GF-D8 (cell line): ENCODE measurements at places on chromosomes 6 and 20.

DNA sequence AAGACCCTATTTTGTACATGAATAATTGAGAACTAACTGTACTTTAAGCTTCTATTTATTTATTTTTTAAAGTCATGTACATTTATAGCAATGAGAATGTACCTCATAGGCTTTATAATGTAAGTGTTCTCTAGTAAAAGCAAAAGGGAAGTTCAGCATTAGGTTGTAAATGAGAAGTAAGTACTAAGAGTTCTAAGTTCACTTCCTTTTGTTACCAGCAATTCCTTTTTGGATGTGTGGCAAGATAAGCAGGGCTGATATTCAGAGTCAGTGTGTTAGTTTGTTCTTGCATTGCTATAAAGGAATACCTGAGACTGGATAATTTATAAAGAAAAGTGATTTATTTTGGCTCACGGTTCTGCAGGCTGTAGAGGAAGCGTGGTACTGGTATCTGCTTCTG, 54.0 kb upstream of the CCN2 start:
- peak; percentile 18 for DNase-seq

- no peak for DNase-seq
Observed at GRCh38 chr6:79648328-79648727, 17.2 kb downstream of the SH3BGRL2 start.

DNA sequence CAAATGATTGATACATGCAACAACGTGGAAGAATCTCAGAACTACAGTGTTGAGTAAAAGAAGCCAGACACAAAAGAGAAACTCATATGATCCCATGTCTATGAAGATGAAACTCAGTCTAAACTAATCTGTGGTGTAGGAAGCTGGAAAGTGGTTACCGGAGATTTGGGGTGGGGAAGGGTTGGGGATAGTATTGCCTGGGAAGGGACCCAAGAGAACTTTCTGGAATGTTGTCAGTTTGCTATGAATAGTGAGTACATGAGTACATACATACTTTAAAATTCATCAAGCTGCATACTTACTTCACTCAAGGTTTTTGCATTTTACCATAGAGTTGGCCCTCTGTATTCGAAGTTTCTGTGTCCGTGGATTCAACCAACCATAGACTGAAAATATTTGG, 106.0 kb downstream of the SAMD5 start:
- no peak for DNase-seq

- no peak for DNase-seq
Observed at GRCh38 chr20:61524951-61525666, 273.0 kb downstream of the CDH4 start.

DNA sequence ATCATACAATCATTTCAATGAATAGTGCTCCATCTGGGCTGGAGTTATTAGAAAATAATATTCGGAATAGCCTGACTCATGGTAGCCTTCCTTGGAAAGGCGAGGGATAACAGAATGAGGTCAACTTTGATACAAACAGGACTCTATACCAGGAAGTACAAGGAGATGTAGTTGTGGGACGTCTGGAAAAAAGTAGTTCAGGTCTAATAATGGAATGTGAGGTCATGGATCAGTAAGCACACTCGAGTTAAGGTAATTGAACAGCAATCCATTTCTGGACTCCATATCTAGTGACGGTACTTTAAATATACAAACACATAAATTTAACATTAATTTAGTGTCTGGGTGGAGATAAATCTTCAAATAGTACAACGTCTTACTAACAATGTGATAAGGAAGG, 1204.0 kb upstream of the ADGRB3 start:
- no peak for DNase-seq

- no peak for DNase-seq
Observed at GRCh38 chr6:1726341-1726768, 116.6 kb downstream of the FOXC1 start.

DNA sequence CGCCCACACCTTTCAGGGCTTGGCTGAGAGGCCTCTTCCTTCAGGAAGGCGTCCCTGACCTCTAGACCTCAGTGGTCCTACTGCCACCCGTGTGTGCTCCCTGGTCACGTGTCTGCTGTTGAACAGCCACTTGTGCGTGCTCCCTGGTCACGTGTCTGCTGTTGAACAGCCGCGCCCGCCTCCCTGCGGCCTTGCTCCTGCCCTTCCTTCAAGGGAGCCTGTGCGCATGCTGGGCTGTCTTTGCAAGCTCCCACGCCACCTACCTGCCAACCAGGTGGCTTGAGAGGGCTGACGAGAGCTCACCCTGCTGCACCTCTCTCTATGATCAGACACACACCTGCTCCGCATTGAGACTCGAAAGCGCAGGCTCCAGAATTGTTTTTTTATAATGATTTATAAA, 179.3 kb downstream of the BMP7 start:
- DNase-seq: no peak

GRCh38 chr6:43125119-43125518, 46.0 kb upstream of the SRF start:
- no peak for DNase-seq

- no peak for DNase-seq
Observed at GRCh38 chr20:34904202-34904621, 27.8 kb downstream of the ACSS2 start.

- DNase-seq: no peak
Observed at GRCh38 chr6:140445474-140446004, 1071.1 kb upstream of the CITED2 start.

DNA sequence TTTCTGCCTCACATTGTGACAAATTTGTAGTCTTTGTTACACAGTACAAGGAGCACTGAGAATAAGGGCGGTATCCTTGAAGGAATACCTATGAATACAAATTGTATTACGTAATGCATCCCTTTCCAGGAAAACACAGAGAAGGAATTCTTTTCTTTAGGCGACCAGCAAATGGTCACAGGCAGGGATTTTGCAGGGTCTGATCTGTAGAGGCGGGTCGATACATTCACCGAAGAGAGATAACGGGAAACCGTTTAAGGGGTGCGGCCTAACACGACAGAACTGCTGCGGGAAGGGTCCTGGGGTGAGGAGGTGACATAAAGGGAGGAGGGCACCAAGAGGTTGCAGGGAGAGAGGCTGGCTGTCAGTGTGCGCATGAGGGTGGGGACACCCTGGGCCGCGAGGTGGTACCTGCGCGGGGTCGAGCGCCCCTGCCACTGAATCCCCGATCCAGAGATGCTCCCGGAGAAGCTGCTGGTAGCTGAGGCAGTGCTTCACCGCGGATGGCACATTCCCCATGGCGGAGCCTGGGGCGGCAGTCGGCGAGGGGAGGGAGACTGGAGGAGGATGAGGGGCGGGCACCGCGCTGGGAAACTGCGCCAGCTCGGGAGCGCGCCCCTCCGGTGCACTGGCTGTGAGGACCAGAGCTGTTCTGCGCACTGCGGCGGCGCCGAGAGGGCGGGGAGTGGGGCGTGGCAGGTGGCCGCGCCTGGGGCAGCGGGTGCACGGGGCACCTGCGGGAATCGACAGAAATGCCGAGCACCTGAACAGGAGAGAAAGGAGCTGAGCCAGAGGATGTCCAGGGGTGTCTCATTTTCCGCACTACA, at the start of gene HMGCLL1:
Gene HMGCLL1, minus strand, starts transcription at position 656 of the 827 bp plus-strand sequence. Its CDS starts 137 bp downstream, at position 519.
- no peak for DNase-seq

DNA sequence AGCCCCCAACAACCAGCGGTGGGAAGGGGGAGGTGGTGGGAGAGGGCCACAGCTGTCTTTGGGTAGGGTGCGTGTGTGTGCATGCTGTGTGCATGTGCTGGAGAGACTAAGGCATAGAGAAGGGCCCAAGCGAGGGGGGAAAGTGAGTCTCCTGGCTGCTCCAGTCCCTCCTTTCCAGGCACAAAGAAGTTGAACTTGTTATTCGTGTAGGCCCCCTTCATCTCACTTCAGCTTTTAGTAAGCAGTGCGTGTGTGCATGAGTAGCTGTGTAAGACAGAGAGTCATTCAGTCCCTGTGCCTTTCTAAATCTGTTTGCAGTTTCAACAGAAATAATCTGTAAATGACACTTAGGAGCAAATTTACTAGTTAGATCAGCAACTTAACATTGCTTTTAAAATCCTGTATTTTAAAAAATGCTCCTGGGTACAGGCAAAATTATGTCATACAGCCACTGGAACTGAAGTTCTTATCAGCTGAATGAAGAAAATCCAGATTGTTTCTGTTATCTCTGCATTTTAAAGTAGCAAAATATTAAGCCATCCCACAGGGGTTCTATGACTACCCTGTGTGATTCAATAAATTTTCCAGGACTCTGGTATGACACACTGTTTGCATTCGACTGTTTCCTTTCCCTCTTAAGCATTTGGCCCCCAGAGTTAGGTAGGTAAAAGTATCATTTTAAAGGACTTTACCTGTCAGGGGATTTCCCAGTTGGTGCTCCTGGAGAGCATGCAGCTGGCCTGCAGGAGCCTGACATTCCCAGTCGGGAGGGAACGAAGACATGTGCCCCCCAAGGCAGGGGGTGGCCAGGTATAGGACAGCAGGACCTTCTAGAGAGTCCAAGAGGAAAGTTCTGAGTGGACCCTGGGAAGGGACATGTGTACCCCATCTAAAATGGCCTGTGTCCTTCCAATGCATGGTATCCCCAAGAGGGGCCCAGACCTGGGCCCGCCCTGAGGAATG, 39.0 kb downstream of the MTRES1 start:
- DNase-seq: no peak
